ENCODE measurements at places on chromosomes 12 and 14. TPM values are rescaled to one million over a fixed set of nuclear protein-coding genes. Genes with fewer than 3 reads are reported as not detected.

CISTR gene
- total RNA-seq: not detected

DNA sequence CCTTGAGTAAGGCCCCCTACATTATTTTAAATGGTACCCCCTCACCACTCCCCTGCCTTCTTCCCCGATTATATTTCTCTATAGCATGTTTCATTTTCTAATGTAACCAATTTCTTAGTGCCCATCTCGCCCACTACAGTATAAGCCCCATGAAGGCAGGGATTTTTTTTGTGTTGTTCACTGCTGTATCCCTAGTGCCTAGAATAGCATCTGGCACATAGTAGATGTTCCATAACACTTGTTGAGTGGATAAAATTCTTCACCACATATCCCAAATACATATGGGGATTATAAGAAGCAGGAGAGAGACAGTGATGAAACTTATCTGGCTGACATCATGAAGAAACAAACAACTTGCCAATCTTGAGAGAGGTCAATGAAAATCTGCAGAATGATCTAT lies 11.5 kb downstream of the FBXO21 start:
- no peak for DNase-seq

WNT1 gene
- total RNA-seq: not detected

DNA sequence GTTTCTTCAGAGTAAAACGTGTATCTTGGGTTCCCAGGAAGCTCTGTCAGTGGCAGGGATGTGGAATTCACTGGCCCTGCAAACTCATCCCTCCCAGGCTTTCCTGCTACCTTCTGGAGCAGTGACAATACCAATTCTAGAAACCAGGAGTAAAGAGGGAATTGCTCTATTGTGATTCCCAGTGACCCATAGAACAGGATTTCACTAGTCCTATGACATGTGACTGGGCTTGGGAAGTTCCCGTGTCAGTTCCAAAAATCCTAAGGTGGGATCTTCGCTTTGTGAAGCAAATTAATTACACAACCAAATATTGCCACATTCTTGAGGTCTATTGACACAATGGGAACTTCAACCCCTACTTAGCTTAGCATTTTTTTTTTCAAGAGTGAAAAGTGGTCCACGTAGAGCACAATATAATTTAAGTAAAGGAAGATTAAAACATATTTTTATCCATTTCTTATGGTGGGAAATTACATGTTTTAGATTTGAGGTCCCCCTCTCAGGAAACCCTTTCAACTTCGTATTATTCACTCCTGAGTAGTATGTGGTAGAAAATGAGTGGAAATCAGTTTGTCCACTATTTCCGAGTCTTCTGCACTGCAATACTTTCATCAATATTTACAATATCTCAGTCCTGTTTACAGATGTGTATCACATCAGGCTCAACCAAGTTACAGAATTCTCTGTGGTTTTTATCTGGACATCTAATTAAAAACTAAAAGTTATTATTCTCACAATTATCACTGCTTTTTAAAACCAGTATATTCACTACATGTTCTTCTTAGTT lies 88.9 kb upstream of the SOX5 start:
- DNase-seq: no peak

TAS2R42 gene
- not detected for total RNA-seq

HCAR3 gene
- total RNA-seq: 1.3 TPM

ANO4 gene
- not detected for total RNA-seq

ALX1 gene
- total RNA-seq: not detected

LTB4R2 gene
- 16.5 TPM for total RNA-seq

DNA sequence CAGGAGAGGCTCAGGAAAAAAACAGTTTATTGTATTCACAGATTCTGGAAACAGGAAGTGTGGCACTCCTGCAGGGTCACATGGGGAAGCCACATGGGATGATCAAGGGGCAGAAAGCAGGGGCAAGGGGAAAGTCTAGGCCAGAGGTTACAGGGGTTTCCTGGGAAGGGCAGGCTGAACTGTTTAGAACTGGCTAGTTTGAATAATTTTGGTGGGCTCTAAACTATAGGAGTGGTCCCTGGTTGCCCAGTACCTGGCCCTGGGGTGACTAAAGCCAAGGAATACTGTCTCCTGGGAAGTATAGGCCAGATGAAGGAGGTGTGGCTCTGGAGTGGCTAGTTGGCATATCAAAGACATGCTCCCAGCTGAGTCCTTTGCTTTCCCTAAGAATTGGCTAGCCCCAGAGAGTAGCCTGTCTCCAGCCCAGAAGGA lies 169.2 kb downstream of the SLC41A2 start:
- DNase-seq: peak; percentile 7

GRCh38 chr12:6828781-6829535 lies 751 bp downstream of the P3H3 start:
- peak; percentile 35 for DNase-seq

INHBC gene
- total RNA-seq: not detected

- DNase-seq: no peak
Measured at GRCh38 chr14:69662636-69663299, 51.4 kb downstream of the SUSD6 start.

NTN4 gene
- total RNA-seq: 17.1 TPM

GRCh38 chr14:34498684-34499412 lies 36.8 kb upstream of the SPTSSA start:
- peak; percentile 62 for DNase-seq

- peak; percentile 74 for DNase-seq
Measured at GRCh38 chr12:79886917-79887519, 47.9 kb downstream of the PPP1R12A start.

DNA sequence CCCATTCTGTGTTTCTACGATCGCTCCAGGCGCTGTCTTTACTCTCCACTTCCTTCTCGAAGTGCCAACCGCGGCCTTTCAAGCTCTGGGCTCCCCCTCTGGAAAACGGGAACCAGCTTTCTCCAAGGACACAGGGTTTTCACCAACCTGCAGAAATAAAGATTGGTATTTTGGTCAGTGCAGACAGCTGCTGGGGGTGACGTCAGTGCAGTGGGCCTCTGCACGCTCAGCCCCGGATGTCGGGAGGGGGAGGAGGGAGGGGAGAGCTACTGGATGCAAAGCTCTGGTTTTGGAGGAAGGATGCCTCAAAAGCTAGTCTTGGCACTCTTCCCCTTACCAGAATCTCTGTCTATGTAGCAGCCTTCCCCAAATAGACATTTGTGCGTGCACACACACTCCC lies 19.9 kb downstream of the HRK start:
- no peak for DNase-seq

DNA sequence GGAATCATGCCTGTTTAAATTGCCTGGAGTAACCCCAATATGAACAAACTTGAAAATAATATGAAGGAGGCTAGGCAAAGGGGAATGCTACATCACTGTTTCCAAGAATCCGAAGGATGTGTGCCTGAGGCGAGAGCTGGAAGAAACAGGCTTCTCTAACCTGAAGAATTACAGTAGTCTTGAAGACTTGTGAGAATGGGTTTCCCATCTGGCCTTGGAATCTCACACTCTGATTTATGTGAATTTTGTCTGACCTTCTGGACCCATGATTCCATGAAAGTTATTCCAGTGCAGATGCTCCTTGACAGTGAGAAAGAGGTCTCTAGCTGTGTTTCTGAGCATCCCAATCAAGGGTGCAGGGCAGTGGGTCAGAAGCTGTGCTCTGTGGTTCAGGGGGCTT lies 122.1 kb upstream of the PARP11 start:
- DNase-seq: no peak

TAMALIN gene
- total RNA-seq: 0.05 TPM

DNA sequence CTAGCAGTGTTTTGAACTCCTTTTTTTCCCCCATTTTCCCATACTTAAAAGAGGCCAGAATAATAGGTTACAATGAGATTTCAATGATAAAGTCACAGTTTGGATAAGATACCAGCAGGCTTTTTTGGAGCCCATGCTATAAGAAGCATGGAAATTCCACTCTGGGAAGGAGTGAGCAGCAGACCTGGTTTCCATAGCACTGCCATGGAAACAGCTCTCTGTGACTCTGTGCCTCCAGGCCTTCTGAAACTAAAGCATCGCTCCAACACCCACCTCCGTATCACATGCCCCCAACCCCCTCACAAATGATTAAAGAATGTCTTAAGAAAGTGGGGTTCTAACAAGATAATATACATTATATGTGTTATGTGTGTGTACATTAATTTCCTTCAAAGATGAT lies 165.0 kb downstream of the GRIN2B start:
- no peak for DNase-seq

MYH6 gene
- total RNA-seq: not detected

SMIM41 gene
- total RNA-seq: not detected

- DNase-seq: no peak
Measured at GRCh38 chr12:25052914-25053211, 104.0 kb upstream of the BCAT1 start.

DNA sequence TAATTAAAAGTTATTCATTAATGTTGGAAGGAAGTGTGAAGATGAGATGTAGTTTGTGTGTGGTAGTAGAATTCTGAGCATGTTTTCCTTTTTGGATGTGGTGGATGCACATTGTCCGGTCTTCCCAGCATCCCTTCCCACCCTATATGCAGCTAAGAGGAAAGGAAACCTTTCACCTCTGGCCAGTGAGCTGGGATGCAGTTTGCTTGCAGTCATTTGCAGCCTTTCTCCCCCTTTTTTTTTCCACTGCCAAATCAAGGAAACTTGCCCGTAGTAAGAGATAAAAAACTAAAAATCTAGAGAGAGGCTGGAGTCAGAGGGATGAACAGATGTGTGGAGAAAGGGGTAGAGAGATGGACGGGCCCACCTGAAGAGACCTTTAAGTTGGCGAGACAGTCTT lies 72.5 kb upstream of the SLC38A2 start:
- DNase-seq: no peak

OVCH1 gene
- total RNA-seq: not detected

GRCh38 chr14:101508196-101508947 lies 52.9 kb upstream of the DIO3 start:
- no peak for DNase-seq

DNA sequence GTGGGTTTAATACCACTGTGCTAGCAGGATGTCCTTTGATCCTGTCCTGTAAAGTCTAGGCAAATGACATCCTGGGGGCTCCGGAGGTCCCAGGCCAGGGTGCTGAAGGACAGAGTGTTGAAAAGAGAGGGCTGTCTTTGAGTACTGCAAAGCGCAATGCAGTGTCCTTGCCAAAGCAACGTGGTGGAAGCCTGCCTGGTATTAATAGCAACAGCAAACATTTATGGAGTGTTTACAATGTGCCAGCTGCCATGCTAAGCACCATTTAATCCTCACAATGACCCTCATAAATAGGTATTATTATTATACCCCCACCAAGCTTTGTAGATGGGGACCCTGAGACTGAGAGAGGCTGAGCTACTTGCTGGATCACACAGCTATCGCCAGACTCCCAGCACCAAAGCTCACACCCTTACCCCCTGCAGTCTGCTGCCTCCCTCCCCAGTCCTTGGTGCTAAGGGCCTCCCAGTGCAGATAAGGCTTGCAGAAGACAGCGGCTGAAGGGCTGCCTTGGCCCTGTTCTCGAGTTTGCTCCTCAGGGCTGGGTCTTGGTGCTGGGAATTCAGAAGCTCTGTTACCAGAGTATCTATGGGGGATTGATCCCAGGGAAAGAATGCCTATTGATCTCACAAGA lies 427.7 kb downstream of the FUT8 start:
- DNase-seq: no peak

DNA sequence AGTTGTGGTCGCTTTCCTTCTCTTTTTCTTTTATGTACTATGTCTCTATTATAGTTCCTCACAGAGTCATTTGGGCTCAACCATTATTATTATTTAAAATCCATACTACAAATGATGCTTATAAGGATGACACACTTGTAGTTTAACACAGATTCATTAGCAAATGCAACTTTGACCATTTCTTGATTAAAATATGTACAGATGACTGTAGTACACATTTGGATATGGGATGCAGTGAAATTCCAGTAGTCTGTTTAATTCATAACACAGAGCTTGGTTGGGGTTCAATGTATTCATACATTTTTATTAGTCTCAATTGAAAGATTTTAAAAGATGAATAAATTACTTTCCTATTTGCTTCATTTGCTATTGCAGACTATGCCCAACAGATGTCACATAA lies 30.0 kb downstream of the SLC38A1 start:
- DNase-seq: no peak

- no peak for DNase-seq
Measured at GRCh38 chr12:2126676-2127406, 74.1 kb downstream of the CACNA1C start.

DNA sequence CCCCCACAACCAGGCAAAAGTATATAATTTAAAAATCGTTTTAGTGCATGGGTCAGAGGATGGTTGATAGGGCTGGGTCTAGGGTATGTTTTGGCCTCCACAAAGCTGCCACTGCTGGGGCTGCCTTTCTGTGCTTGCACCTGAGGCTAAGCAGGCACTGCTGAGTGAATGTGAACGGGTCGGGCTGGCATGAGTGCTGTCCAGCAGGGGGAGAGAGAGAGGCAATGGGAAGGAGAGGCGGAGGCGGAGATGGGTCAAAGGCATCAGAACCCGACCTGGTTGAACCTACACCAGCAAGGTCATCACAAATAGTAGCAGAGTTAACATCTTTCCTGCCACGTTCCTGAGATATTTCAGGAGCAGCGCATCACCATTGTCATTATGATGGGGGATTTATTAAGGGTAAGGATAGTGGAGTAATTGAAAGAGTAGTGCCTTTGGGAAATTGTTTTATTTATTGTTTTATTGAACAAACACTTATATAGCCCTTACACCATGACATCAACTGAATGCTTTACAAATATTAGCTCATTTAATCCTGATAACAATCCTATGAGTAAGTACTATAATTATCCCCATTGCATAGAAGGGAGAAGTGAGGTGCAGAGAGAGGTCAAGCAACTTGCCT lies 5.8 kb upstream of the NRXN3 start:
- DNase-seq: peak; percentile 34

GRCh38 chr12:120472521-120472920 lies 3.0 kb upstream of the SRSF9 start:
- no peak for DNase-seq

- DNase-seq: peak; percentile 78
Measured at GRCh38 chr12:31117203-31118011, 43.7 kb downstream of the DDX11 start.

- DNase-seq: no peak
Measured at GRCh38 chr14:72057701-72058285, 125.6 kb downstream of the RGS6 start.

GRCh38 chr14:58332561-58332960 lies 34.2 kb downstream of the ARID4A start:
- DNase-seq: no peak

CCDC38 gene
- total RNA-seq: not detected

- DNase-seq: no peak
Measured at GRCh38 chr14:50403419-50403818, 6.7 kb upstream of the CDKL1 start.

- DNase-seq: no peak
Measured at GRCh38 chr12:108605000-108605689, 7.3 kb upstream of the TMEM119 start.

LRRC10 gene
- total RNA-seq: not detected
